ENCODE measurements at places on chromosomes 7 and 10.

GRCh38 chr7:78768859-78769258 lies 684.6 kb downstream of the MAGI2 start:
- no peak for DNase-seq

DNA sequence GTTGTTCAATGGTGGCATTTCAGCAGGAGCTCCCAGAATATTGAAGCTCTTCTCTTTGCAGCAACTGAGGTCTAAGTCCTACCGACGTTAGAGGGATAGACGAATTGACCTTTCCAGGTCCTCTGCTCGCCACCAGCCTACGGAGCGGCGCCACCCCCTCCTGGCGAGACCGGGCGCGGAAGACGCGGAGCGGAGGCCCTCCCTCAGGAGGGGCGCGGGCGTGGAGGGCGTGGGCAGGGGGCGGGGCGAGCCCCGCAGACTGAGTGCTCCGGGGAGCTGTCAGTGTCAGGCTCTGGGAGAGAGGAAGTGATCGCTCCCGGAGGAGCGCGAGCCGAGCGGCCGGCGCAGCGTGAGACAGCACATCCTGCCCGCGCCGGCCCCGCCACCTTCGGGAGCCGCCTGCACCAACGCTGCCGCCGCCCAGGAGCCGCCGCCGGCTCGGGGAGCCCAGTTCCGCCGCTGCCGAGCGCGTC lies at the start of gene DYNC1I1:
DYNC1I1 (plus strand) TSS at position 257 of the 473 bp plus-strand sequence. CDS start 32,176 bp downstream, outside the sequence.
- peak; percentile 67 for DNase-seq

DNA sequence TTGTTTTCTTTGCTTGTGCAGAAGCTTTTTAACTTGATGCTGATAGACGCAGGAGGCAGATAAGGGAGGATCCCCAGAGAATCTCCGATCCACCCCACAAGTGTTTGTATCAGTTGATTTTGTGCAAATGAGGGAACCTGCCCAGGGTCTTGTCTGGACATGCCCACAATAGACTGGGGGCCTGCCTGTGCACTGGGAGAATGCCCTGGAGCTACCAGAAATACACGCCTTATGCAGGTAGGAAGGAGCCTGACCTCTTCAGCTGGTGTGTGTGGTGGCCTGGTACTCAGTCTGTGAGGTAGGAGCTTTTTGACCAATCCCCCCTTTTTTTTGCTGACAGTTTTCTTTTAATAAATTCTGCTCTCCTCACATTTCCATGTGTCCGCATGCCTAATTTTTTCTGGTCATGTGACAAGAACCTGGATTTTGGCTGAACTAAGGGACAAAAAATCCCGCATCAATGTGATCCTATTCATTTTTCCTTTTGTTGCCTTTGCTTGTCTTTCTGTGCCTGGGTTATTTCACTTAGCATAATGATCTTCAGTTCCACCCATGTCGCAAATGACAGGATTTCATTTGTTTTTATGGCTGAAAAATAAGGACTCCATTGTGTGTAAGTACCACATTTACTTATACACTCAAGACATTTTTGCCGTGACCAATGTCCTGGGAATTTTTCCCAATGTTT lies 430.6 kb upstream of the NRG3 start:
- DNase-seq, result no peak

- DNase-seq, result no peak
Observed at GRCh38 chr10:71246591-71247413, 34.4 kb downstream of the UNC5B start.

- no peak for DNase-seq
Observed at GRCh38 chr10:4254101-4254994, 469.3 kb upstream of the KLF6 start.

Data from activated CD4-positive, alpha-beta T cell treated with anti-CD3 and anti-CD28 coated beads for 36 hours (primary cell).